ENCODE measurements at places on chromosomes 6 and 20. TPM values are rescaled to one million over a fixed set of nuclear protein-coding genes. Genes with fewer than 3 reads are reported as not detected.

TNFRSF6B gene
- polyA plus RNA-seq = 3.2 TPM

SMLR1 gene
- polyA plus RNA-seq = not detected

DNA sequence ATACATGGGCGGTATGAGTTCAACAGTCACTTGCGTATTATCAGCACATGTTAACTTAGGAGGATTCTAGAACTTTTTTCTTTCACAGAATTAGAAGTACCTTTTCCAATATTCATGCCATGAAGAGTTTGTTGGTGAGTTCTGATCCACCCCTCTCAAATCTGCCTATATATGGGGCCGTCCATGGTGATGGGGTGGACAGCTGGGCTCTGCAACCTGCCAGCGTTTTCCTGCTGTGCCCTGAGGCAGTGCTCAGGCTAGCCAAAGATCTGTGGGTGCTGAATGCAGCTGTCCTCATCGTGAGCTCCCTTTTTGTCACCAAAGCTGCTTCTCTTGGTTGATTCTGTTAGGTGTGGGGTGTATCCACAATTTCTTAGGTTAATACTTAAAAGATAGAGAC is 88.7 kb downstream of the THBS2 start:
- no peak for DNase-seq

- DNase-seq = no peak
Measured at GRCh38 chr6:140237251-140237650, 862.8 kb upstream of the CITED2 start.

LY6G6C gene
- not detected for polyA plus RNA-seq

DNA sequence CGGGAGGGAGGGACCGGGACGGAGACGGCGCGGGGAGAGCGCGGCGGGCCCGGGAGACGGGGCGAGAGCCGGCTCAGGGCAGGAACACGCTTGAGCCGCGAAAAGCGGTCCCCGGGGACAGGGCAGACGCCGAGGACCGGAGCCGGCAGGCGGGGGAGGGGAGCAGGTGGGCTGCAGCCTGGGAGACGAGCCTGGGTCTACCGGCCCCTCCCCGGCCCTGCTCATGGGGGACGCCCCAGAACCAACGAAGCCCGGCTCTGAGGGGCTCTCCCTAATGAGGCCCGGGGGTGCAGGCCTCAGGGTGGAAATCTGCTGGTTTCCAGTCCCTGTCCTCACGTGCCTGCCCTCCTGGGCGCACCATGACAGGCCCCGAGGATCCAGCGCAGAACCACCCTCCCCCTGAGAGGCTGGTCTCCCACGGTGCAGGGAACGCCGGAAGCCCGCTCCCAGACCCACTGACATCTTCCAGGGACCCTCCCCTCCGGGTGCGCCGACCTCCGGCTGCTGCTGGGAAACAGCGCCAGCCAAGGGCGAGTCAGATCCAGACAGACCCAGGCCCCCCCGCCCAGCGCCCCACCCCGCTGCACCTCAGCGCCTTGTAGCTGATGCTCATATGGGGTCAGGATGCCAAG is 571 bp upstream of the EEF1A2 start:
- no peak for DNase-seq

- DNase-seq = no peak
Measured at GRCh38 chr6:79984261-79984660, 20.2 kb upstream of the TTK start.

DNA sequence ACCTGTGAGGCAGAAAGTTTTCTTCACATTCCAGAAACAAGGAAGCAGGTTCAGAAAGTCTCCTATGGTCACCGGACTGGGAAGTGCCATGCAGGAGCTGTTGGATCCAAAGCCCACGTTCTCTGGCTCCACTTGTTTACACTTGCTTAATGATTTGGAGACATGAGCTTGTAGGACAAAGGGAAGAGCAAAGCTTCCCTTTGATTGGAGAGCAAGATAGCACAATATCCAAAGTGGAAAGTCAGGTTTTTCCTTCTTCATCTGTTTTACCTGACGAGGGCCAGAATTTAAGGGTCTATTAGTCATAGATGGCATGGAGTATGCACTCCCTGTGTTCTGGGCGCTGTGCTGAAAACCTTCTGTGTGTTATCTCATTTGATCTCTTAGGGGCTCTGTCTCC is 81.2 kb downstream of the PDE7B start:
- no peak for DNase-seq

GRCh38 chr6:150204705-150205472 is 62.0 kb downstream of the PPP1R14C start:
- DNase-seq = peak; percentile 27

Data from K562 (cell line).